Globus pallidus (tissue), 1 donor: ENCODE measurements at places on chromosomes 7 and 10.

- DNase-seq = no peak
These were observed 43.9 kb downstream of the TNS3 start for GRCh38 chr7:47537716-47538675.

GRCh38 chr10:69817078-69817581 lies 15.4 kb downstream of the COL13A1 start:
- DNase-seq = no peak

GRCh38 chr10:87921931-87922688 lies 58.7 kb downstream of the PTEN start:
- DNase-seq = no peak

DNA sequence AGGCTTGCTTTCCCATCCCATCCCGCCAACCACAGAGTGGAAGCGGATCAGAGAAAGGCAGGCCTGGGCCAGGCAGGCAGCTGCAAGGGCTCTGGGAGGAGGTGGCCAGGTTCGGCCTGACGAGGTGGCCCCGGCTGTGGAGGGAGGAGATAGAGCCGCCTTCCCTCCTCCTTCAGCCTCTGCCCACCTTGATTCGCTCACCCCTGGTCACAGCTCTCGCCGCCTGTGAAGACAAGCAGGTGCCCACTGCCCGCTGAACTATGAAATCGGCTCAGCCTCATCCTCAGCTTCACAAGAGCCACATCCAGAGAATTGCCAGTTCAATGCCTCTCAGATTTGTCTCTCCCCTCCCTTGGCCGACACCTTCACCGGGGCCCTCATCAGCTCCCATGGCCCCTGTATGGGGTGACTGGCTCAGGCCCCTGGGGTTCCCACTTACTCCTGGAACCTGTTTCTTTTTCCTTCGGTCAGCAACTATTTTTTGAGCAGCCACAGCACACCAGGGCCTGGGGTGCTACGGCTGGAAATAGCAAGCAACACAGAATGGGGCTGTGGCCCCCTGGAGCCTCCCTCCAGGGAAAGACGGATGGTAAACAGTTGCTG lies 80.0 kb upstream of the CHST15 start:
- no peak for DNase-seq

GRCh38 chr10:43114088-43114742 lies 24.0 kb upstream of the CSGALNACT2 start:
- DNase-seq = no peak

GRCh38 chr10:121469797-121470606 lies 128.2 kb downstream of the FGFR2 start:
- no peak for DNase-seq

- no peak for DNase-seq
These were observed 14.0 kb upstream of the AKR1E2 start for GRCh38 chr10:4812046-4812445.

DNA sequence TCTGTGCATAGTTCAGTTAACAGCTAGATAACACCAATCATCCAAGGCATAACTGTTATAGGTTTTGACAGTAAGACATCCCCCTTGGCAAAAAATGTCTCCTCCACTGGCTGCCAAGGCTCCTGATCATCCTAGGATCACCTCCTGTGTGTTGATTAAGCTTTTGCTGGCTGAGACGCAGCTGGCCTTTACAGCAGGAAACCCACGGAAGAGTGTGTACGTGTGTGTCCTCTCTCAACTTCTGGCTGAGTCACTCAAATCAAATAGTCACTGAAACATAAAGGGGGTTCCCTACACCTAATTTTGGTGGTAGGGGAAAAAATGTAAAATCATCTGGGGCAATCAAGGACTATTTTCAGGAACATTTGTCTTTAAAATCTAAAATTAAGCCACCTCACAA lies 208.8 kb downstream of the CTNNA3 start:
- DNase-seq = no peak

DNA sequence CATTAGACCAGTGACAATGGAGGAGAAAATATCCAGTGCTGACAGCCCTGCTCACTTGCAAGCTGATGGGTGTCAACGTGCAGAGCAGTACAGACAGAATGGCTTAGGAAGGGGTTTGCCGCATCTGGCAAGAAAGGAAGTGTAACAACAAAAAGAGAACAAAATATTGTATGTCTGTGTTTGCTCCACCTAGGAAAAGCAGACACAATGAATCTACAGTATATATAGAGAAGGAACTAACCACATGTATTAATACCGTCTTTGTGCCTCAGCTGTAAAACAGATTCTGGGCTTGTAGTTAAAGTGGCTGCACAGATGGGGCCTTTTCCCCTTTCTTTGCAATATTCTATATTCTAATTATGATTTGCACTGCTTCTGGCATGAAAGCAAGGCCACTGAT lies 281.1 kb upstream of the MEOX2 start:
- no peak for DNase-seq

DNA sequence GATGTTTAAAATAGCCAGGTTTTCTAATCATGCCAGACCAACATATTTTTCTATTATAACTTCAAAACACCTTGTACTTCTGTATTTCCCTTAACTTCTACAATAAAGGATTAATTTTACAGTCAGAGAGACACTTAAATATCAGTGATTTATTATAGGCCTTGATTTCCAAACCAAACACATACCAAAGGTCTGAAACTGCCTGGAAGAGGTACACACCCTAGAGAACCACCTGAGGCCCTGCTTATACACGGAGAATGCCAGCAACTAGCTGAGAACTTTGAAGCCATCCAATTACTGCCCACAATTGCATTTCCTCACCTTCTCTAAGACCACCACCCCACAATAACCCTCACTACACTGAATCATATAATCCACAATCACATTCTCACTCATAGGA lies 4.9 kb downstream of the CCDC6 start:
- no peak for DNase-seq

GRCh38 chr7:30750683-30751650 lies 968 bp upstream of the INMT start:
- peak; percentile 54 for DNase-seq

- DNase-seq = no peak
These were observed 32.3 kb upstream of the DNAJB12 start for GRCh38 chr10:72386916-72387586.

DNA sequence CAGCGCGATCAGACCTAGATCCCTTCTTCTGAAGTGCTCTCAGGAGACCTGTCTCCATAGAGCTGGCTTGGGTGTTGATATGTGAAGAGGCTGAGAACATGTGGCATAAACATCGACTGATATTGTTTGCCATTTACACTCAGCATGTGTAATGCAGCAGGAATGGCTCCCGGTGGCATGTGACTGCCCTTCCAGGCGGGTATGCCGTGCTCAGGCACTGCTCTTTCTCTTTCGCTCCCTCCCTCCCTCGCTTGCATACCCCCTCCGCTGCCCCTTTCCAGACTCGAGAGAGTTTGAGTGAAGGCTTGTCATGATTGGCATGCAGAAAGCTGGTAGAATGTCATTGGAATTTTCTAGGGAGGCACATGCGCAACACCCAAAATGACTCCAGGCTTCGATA lies 107.3 kb upstream of the PDCD4 start:
- no peak for DNase-seq

GRCh38 chr10:109932391-109932790 lies 9.1 kb upstream of the XPNPEP1 start:
- no peak for DNase-seq

- DNase-seq = no peak
These were observed 65.0 kb upstream of the TRIM8 start for GRCh38 chr10:102579328-102579727.

GRCh38 chr7:120278773-120279172 lies 5.8 kb downstream of the KCND2 start:
- no peak for DNase-seq

DNA sequence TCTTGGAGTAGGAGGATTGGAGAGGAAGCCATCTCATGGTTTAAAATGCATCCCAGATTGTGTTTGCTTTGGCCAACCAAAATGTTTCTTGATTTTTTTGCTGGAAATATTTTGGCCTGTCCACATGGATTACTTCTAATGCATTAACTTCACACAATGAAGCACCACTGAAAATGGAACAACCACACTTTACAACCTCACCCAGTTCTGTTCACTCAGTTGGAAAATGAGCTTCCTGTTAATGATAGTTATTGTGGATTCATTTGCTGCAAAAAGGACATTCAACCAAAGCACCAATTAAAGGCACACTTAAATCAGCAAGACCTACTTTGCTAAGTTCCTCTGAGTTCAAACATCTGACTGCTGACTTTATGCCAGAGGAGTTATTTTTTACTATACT lies 11.3 kb upstream of the A1CF start:
- DNase-seq = no peak

GRCh38 chr10:20954519-20954918 lies 57.4 kb upstream of the NEBL start:
- no peak for DNase-seq

DNA sequence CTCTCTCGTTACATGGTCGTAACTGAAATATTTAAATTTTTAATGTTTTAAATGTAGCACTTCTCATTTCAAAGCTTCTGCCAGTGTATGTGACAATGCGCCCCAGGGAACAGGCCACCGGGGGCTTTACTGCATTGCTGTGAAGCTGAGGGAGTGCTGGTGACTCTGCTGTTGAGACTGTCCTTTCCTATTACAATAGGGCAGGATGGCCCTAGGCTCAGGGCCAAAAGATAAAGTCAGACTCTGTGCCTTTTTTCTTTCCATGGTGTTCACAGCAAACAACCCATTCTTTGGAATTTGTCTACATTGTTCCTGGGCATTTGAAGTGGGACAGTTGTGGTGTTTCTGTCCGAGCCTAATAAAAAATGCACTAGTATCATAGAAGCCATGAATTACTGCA lies 107.3 kb downstream of the GALNT11 start:
- no peak for DNase-seq

DNA sequence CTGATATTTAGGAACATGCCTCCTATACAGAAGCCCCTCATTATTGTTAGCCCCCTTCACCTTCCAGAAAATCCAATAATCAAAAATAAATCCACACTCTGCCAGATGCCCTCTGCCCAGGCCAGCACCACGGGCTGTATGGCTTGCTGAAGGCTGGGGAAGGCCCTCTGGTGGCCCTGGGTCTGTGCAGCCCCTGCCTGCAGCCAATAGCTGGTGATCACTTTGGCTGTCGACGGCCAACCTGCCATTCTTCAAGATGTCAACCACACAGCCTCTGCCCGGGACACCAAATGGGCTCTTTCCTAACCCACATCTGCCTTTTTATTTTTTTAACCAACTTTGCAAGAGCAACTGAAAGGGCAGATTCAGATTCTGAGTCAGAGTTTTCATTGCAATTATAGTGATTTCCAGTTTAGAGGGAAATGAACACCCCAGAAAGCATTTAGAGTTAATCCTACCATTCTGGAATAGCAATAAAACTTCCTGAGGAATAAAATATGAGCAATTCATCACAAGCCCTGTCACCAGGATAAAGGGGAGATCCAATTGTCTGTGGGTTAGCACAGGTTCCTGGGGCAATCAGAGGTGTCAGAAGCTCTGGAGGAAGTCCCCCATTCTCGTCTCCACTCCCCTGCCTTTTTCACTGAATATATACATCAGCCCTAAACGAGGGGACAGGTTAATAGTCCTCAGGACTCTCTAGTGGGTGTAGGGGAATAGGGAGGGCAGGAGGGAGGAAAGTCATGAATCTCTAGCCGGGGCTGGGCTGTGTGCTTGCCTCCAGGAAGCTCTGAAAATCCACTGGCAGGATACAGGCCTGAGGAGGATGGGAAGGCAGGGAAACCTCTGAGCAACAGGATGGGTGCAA lies 211.3 kb downstream of the GRID1 start:
- no peak for DNase-seq

GRCh38 chr10:12489806-12490205 lies 140.5 kb downstream of the CAMK1D start:
- no peak for DNase-seq

GRCh38 chr10:26881600-26882331 lies 21.0 kb upstream of the ABI1 start:
- peak; percentile 65 for DNase-seq

- no peak for DNase-seq
These were observed 116.0 kb downstream of the SLIT1 start for GRCh38 chr10:97069576-97070362.

GRCh38 chr7:98464558-98464940 lies 63.7 kb upstream of the BAIAP2L1 start:
- peak; percentile 21 for DNase-seq

DNA sequence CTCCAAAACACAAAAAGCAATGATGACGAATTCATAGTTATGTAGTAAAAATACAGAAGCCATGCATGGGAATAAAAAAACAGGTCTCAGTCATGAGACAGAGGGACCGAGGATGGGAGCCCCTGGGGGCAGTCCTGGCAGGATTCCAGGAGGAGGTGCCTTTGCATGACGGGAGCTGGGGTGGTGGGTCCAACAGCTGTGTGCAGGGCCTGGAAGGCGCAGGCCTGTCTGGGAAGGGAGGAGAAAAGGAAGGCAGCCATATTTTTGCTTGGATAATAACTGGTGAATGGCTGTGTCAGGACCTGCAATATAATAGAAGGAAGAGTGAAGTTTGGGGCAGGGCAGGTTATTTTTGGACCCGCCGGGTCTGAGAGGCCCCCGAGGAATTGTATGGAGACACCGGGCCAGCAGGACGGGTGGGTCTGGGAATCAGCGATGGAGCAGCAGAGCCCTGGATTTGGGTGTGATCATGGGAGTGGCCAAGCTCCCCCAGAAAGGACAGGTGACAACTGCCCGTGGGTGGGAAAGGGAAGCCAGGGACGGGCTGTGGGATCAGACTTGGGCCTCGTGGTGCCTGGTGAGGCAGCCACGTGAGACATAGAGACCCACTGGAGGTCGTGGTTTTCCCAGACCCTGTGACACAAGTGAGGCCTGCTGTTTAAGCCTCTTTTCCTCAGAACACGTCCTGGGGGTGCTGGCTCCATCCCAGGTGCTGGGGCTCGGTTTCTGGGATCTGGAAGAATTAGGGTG lies 2.9 kb upstream of the JAKMIP3 start:
- DNase-seq = no peak

- no peak for DNase-seq
These were observed 74.2 kb downstream of the EEPD1 start for GRCh38 chr7:36227223-36227622.

GRCh38 chr10:14798636-14799035 lies 23.9 kb upstream of the FAM107B start:
- no peak for DNase-seq

DNA sequence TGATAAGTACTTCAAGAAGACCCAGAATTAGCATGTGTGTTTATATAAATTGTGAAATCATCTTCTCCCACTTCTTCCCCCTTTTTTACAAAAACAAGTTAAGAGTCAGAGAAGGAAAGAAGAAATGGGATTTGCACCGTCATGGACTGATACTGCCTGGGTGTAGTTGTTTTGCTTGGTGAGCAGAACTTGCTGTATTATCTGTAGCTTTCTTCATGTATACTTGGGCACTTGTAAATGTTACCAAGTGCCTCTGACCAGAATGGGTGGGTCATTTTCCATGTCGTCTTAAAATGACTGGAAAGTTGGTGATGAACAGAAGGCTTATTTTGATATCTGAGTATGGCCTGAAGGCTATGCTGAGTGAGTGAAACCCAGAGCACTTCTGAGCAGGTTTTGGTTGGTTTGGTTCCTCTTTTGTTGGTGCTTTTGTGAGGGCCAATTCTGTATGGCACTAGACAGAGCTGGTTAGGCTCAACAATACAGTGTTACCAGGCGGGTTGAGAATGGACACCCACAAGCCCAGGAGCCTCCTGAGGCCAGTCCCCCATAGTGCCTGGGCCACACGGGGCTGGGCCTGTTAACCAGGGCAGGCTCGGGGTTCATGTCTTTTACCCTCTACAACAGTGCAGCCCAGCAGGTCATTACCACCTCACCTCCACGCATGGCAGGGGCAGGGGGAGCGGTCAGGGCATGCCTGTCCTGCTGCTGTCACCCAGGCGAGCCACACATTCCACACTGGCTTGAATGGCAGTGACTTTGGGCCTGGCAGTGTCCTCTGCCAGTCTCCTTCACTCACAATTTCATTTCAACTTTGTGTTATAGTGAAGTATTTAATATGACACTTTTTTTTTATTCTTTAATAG lies 115.1 kb downstream of the CCNY start:
- no peak for DNase-seq
